ENCODE measurements at places on chromosomes 3 and 15.

DNA sequence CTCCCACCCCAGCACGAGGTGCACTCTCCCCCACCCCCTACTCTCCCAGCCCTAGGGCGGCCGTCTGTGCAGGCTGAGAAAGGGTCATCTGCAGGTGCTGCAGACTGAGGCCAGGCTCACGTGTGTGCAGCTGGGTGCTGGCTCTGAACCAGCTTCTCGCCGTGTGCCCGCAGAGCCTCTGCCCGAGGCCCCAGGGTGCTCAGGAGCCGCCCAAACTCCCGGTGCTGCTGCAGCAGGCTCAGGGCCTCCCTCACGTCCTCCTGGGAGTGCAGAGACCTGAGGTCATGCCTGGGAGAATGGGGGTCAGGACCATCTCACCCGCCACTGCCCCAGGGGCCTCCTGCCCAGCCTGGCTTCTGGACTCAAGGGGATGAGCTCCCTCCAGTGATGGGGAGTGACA, 17.2 kb downstream of the SPTBN5 start:
- DNase-seq: no peak

DNA sequence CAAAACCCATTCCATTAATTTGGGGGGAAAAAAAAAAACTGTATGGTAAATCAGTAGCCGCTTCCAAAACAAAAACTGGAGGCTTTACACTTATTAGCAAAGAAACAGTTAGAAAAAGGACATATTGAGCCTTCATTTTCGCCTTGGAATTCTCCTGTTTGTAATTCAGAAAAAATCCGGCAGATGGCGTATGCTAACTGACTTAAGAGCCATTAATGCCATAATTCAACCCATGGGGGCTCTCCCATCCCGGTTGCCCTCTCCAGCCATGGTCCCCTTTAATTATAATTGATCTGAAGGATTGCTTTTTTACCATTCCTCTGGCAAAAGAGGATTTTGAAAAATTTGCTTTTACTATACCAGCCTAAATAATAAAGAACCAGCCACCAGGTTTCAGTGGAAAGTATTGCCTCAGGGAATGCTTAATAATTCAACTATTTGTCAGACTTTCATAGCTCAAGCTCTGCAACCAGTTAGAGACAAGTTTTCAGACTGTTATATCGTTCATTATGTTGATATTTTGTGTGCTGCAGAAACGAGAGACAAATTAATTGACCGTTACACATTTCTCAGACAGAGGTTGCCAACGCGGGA, 9.4 kb upstream of the RPL24 start:
- DNase-seq: no peak

GRCh38 chr15:78177447-78177873, 28.3 kb downstream of the IDH3A start:
- DNase-seq: no peak

- DNase-seq: no peak
Measured at GRCh38 chr15:58732625-58733363, 16.7 kb downstream of the ADAM10 start.

- DNase-seq: no peak
Measured at GRCh38 chr3:25460751-25461150, 32.7 kb downstream of the RARB start.

- DNase-seq: no peak
Measured at GRCh38 chr3:116339441-116340028, 105.8 kb downstream of the LSAMP start.

DNA sequence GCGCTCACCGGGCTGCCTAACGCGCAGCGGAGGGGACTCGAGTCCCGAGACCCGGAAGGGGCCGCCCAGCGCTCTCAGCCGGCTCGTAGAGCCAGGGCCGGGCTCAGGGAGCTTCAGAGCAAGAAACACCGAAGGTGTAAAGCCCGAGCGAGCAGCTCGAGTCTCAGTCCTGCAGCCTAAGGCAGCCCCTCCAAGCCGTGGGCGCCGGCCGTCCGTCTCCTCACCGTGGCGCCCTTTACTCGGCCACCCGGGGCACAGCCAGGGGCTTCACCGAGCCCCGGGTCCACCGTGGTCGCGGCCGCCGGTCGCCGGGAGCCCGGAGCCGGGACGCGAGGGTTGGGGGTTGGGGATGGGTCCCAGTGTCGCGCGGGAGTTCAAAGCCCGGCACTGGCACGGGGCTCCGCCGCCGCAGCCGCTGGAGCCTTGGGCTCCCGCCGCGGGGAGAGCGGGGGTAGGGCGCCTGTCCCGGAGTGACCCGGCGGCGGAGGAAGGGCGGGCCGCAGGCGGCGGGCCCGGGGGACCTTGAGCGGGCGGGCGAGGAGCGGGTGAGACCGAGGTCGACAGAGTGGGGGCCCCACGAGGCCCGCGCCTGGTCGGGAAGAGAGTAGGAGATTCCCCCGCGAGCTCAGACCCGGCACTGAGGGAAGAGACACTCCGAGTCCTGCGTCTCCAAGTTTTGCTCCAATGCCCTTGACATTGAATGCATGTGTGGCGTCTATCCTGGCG, 26.9 kb upstream of the THRB start:
- no peak for DNase-seq

DNA sequence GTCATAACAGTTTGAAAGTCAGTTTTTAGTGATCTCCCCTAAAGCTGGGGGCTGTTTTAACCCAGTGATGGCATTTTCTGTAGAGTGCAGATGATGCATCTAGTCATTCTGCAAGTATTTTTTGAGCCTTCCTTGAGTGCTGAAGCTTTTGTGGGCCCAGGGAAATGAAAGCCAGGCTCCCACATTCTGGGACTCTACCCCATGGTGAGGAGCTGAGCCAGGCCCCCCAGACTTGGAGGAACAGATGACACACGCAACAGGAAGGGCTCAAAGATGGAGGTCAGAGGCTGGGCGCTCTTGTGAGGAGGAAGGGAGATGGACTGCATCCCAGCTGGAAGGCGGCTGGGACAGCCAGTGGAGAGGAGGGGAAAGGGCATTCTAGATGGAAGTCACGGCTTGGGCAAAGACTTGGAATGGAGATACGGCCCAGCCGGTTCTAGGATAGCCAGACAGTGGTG, 40.8 kb downstream of the MRAS start:
- no peak for DNase-seq

GRCh38 chr3:161016417-161017313, 88.5 kb downstream of the B3GALNT1 start:
- no peak for DNase-seq

GRCh38 chr3:136023264-136023978, 57.9 kb downstream of the PPP2R3A start:
- DNase-seq: no peak

GRCh38 chr15:38536201-38536676, 28.4 kb downstream of the RASGRP1 start:
- no peak for DNase-seq

- no peak for DNase-seq
Measured at GRCh38 chr3:120451806-120452205, 1.0 kb upstream of the FSTL1 start.

DNA sequence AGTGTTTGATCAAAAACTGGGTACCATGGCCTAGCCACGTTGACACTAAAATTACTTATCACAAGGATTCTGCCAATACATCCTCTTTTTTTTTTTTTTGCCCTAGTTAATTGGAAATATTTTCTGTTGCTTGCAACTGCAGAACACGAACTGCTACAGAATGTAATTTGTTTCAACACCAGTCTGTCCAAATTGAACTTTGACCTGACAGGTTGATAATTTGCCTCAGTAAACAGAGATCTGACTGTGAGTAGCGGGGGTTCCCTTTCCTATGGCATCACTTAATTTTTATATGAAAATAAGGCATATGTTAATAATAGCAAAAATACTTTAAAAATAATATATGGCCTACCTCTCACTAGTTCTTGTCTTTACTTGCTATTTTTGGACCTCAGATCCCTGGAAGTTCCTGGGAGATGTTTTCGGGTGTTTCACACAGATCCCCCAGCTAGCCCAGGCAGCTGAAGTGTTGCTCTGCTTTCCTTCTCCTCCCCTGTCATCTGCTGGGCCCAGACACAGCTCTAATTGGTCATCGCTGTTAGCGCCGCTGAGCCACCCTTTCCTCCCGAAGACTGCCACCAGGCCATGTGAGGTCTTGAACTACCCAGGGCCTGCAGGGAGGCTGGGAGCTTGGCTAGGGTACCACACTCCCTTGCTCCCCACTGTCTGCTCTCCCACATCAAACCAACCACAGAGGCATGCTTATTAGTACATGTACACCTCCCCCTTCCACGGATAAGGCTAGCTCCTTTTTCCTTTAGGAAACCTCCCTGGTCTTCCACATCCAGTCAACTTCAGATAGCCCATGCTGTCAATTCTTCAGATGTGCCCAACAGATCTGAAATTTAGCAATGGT, 89.8 kb upstream of the RNF7 start:
- no peak for DNase-seq

DNA sequence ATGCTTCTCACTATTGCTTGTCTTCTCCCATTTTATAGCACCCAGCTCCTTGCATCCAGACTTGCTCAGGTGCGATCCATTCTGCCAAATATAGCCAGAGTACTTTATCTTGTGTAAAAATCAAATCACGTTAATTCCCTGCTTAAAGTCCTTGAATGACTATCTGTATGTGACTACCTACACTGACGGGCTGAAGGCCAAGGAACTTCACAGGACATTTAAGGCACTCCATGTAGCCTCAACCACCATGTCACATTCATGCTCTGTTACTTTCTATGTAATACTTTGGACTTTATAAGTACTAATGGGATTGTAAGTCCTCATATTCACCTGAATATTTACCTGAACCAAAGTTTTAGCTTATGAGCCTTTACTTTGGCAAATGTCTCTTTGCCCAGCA, 489.9 kb downstream of the MECOM start:
- DNase-seq: no peak

Measured in activated T-cell treated with anti-CD3 and anti-CD28 coated beads for 48 hours (primary cell).